ENCODE measurements at places on chromosomes 1 and 21.

GRCh38 chr1:3858231-3858981 lies 1.1 kb downstream of the DFFB start:
- peak; percentile 80 for DNase-seq

DNA sequence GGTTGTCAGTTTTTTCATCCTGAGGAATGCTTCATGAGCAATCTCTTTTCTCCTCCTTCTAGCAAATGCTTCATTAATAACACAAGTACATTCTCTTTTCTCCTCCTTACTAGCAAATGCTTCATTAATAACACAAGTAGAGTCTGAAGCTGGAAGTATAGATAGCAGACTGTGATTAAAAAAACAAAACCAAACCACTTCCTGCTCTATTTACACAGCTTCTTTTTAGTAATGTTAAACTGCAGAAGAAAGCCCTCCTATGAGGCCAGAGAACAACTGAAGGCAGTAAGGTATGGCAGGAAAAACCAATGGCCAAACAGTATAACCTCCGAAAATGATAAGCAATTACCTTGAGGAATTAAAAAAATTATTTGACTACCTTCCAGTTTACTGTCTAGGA lies 90.1 kb downstream of the ZSWIM5 start:
- DNase-seq: no peak

- no peak for DNase-seq
These were observed 41.8 kb downstream of the PHC2 start for GRCh38 chr1:33388805-33389771.

- no peak for DNase-seq
These were observed 35.4 kb downstream of the RBM11 start for GRCh38 chr21:14251336-14251735.

DNA sequence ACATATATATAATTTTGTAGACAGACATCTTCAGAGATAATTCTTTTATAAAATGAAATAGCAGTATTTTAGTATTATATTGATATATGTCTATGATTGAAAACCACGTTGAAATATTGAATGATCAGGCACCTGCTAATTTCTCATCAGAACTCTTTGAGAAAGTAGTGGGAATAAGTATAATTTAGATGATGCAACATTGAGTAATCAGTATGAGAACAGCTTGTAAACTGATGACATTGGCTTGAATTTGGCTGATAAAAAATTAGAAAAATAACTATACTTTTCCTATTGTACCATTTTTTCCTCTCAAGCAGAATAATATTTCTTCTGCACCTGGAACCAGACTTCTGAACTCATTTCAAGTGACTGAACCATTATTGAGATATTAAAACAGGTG lies 1316.8 kb downstream of the NCAM2 start:
- no peak for DNase-seq

- DNase-seq: no peak
These were observed 197.6 kb upstream of the FOXD3 start for GRCh38 chr1:63124666-63125191.

DNA sequence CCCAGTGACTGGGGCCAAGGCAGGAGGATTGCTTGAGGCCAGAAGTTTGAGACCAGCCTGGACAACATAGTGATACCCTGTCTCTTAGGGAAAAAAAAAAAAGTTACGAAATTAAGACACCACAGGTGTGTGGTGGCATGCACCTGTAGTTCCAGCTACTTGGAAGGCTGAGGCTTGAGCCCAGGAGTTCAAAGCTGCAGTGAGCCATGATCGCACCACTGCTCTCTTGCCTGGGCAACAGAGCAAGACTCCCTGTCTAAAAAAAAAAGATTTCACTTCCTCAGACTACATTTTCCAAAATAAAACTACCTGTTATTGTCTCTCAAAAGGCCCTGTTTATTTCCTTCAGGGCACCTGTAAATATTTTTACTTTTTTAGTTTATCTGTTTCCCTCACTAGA lies 4.7 kb upstream of the STK40 start:
- DNase-seq: no peak

DNA sequence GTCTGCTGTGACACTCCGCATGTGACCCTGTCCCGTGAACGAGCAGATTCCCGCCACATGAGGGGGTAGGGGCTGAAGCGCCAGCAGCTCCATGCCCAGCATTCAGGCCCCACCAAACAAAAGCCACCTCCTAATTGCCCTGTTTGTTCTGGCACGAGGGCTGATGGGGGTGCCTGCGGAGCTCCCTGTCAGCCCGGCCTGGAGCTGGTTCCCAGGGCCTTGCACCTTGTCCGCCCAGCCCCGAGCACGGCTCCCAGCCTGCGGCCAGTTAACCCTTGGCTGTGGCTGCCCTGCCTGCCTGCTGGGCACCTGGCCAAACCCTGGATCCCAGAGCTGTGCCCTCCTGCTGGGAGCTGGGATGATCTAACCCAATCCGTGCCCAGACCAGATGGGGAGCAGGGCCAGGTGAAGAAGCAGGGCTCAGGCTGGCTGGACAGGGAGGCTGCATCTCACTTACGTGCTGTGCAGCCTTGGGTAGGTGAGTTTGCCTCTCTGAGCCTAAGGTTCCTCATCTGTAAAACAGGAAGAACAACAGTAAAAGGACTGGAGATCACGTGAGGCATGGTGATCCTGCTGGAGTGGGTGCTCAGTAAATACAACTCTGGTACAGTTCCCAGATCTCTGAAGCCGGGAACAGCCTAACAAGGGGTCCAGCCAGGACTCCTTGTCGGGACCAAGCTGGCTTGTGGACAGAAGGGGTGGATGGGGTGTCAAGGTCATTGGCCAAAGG lies 110.9 kb upstream of the IFFO2 start:
- no peak for DNase-seq

DNA sequence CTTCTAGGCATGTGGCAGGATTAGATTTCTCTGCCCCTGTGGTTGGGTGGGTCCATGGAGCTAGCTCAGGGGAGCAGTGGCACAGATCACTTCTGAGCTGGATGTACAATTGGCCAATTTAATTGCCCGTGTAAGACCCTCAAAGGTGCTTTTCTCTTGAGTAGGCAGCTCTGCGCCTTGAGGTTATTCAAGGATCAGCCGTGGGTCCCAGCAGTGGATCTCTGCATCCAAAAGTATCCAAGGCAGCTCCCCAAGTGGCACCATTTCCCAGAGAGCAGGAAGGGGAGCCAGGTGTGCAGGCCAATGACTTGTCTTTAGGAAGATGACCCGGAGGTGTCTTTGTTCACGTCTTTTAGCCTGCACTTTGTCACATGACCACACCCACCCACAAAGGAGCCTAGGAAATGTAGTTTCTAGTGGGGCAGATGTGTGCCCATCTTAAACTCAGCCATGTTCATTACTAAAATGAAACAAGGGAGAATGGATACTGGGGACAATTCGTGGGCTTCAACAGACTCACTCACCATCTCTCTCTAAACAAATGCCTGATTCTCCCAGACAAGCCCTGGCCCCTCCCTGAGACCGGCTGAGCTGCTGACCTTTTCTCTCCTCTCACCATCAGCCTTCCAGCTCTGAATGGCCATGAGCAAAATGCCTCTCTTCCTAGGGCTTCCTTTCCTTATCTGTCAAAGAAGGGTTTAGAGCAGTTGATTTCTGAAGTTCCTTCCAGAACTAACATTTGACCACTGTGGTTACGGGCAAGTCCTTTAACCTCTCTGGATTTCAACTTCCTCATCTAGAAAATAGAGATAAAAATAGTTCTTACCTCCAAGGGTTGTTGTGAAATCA lies 41.4 kb upstream of the TENT5C start:
- no peak for DNase-seq

DNA sequence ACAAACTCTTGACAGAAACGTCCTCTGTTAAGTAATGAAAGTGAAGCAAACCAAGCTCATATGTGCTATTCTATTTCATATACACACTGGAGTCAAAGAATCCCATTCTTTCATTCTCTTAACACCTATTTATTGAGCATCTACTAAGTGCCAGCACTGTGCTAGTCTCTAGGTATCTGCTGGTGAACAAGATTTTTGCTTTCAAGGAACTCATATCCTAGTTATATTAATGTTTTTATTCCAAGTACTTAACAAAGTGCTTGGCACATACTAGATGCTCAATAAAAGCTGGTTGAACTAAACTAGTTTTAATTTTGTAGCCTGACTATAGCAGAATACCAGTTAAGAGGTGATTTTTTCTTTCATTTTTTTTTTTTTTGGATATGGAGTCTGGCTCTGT lies 3.6 kb upstream of the RNF2 start:
- DNase-seq: no peak

DNA sequence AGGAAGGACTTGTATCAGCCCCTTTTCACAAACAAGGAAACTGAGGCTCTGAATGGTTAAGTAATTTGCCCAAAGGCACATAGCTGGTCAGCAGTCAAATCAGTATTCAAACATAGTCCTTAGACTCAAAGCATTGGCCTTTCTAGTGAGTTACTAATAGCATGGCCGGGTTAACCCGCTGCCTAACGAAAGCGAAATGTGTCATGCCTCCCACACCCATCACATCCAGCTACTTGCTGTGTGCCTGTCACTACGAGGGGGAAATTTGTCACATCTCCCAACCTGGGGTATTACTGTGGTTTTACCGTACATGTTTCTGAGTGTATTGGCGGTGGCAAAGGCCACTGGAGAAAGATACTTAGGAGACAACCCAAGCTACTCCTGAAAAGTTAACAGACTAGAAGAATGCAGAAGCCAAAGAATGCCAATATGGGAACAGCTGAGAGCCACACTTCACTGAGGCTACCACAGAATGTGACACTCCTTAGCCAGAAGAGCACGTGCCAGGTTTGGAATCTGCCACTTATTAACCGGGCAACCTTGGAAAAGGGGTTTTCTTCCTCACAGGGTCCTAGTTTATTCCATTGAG lies 363.5 kb downstream of the KCNH1 start:
- no peak for DNase-seq

DNA sequence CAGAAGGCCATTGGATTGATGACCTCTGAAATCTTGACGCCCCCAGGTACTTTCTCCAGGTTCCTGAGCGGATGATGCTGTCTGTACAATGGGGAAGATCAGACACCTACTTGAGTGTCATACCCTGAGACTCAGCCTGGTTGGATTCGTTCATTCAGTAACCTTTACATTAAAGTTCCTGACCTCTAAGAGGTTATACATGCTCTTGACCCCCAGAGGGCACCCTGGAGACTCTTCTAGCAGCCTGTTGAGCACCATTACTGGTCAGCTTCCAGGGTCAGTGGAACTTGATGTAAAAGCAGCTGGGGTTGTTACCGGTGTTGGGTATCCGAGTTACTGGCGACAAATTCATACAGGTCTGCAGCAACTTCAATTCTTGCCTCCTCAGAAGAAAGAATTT lies 114.3 kb upstream of the ZNF678 start:
- no peak for DNase-seq

- DNase-seq: no peak
These were observed 68.0 kb downstream of the PLPP3 start for GRCh38 chr1:56511364-56511763.

DNA sequence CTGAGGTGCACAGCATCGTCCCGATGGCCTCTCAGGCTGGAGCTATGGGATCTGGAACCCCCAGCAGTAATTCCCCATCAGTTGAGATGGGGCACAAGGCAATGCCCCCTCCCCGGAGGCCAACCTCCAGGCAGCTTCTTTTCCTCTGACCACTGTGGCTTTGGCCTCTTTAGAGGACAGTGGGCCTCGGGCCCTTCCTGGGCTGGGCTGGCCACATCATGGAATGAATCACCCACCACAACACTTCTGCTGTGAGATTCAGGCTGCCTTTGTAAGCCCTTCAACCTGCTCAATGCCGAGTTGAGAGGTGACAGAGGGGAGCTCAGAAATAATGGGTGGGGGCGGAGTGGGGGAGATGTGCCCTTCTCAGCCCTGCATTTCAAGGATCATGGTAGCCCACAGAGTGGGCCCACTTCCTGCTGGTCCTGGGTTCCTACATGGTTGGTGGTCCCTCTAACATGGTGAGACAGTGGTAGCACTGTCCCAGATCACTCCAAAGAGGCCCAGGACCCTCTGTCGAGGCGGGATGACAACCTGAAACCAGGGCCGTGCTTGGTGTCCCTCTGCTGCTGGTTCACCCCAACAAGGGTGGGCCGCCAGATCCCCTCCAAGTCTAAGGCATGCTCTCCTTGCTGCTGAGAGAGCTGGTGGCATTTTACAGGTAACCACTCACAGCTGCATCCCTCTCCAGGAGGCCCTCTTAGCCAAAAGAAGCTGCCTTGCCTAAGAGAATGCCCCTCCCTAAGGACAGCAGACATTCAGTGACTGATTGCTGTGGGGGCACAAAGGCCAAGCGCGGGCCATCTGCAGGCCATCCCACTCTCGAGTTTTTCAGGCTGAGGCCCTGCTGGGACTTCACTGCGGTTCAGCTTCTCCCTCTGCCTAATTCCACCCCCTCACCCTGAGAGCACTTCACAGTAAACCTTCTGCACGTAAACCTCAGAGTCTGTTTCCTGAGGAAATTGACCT lies 29.7 kb upstream of the EVA1B start:
- no peak for DNase-seq

GRCh38 chr1:183723571-183723970 lies 70.5 kb upstream of the APOBEC4 start:
- DNase-seq: no peak

- no peak for DNase-seq
These were observed 154.6 kb upstream of the LRRC7 start for GRCh38 chr1:69413129-69413528.

DNA sequence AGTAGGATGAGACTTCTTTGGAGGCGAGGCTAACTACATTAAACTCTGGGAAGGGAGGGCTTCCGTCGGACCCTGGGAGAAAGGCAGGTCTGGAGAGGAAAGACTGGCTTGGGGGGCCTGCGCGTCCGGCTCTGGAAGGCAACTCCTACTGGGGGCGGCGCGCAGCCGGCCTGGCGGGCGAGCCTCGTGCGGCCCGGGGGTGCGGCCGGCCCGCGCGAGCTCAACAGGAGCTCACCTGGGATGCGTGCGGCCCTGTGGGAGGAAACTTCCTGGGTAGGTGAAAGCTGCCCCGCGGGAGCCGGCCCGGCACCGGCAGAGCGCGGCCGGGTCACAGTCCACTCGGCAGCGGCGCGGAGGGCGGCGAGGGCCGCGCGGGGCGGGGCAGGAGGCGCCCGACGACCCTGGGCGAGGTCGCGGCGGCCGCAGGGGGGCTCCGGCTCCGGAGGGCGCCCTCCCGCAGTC lies 449 bp downstream of the EPS15 start:
- DNase-seq: no peak

DNA sequence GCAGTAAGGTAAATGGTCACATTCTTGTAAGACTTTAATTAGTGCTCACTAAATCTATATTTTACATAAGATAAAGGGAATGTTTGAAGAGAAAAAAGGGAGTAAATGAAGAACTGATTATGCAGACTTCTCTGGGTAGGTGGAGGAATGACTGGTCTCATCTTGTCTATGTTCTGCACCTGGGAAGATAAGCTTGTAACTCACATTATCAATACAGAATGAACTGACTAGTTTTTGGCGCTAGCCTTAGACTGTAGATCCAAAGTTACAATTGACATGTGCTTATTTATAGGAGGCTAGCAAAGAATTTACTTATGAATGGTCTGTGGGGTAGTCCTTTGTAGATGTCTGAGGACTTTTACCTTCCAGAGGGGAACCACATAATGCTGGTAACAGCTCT lies 214.9 kb upstream of the RAB4A start:
- DNase-seq: no peak

GRCh38 chr1:214582289-214582891 lies 20.6 kb upstream of the CENPF start:
- no peak for DNase-seq

- no peak for DNase-seq
These were observed 108.1 kb downstream of the KAZN start for GRCh38 chr1:14706631-14707030.

Measured in chondrocyte (in vitro differentiated cells).